ENCODE measurements at places on chromosomes 11 and 22. TPM values are rescaled to one million over a fixed set of nuclear protein-coding genes. Genes with fewer than 3 reads are reported as not detected.

Gene PKNOX2
- 3.4 TPM for total RNA-seq

Gene EHF
- total RNA-seq, result 121 TPM

Gene MFNG
- total RNA-seq, result 15.2 TPM

Gene SLC37A2
- total RNA-seq, result 22.6 TPM

Gene FOXR1
- total RNA-seq, result not detected

Gene CARNS1
- total RNA-seq, result 1.7 TPM

Gene SERPING1
- 779 TPM for total RNA-seq

Gene APLNR
- 2.9 TPM for total RNA-seq

Gene OR51I1
- total RNA-seq, result not detected

Gene TREH
- 0.25 TPM for total RNA-seq

Gene SAA4
- total RNA-seq, result 1.7 TPM

Gene CHRDL2
- 3.7 TPM for total RNA-seq

Gene TMPRSS4
- total RNA-seq, result 20.9 TPM

Gene SHANK3
- 20.4 TPM for total RNA-seq

Gene OR4D11
- not detected for total RNA-seq

Gene OR56A1
- total RNA-seq, result not detected

Gene GRAP2
- total RNA-seq, result 12.3 TPM

Gene PLEKHA7
- total RNA-seq, result 45.9 TPM

Gene INS
- not detected for total RNA-seq

Gene MRGPRE
- total RNA-seq, result not detected

Gene MUC6
- not detected for total RNA-seq

Gene SYT7
- total RNA-seq, result 3.4 TPM

Gene XPNPEP3
- total RNA-seq, result 12.8 TPM

Gene PATE2
- not detected for total RNA-seq

Gene OR10A2
- not detected for total RNA-seq

Gene CALCA
- total RNA-seq, result not detected
